ENCODE measurements at places on chromosomes 3 and 15. TPM values are rescaled to one million over a fixed set of nuclear protein-coding genes. Genes with fewer than 3 reads are reported as not detected.

EIF4E3 gene
- 21.9 TPM for total RNA-seq

C2CD4A gene
- total RNA-seq, result 0.20 TPM

SNX22 gene
- 4.6 TPM for total RNA-seq

LMCD1 gene
- total RNA-seq, result 1.3 TPM

DNA sequence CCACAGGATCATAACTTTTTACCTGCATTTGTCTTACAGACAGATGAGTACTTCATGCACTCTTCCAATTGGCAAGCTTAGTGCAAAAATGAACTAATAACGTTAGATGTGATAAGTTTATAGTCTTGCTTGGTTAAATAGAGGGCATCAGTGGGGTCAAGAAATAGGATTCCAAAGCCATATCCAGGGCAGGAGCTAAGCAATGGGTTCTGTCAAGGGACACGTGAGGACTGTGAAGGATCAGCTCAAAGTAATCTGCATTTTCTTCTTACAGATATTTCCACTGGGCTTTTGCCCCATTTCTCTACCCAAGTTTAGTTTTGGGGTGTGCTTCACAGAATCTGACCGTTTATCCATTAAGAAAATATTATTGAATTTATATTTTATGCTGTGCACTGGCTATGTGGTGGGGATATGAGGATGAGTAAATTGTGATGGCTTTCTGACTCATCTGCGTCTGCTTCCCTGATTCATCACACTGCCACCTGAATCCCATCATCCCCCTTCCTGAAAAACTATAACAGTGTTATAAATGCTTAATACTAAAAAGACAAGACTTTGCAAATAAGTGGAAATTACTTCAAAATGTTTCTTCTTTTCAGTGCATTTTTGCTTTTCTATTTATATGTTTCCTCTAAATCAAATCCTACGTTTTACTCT lies 17.5 kb downstream of the PPP2R3A start:
- DNase-seq, result no peak

GRCh38 chr3:36811768-36812167 lies 47.4 kb upstream of the DCLK3 start:
- DNase-seq, result no peak

DNA sequence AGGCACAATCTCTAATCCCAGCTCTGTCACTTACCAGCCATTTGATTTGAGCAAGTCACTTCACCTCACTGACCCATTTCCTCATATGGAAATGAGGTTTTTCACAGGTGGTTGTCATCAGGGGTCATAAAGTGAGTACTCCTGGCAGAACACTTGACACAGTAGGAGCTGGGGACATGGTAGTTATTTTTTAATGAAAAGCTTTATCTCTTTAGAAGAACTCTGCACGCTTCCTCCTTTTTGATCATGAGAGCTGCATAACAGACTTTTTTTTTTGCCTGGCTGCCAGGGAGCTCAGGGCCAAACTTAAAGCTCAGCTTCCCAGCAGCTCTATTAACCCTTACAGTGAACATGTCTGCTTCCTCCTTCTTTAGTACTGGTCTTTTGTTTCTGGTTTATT lies 8.4 kb downstream of the VWA5B2 start:
- DNase-seq, result no peak

- DNase-seq, result no peak
Measured at GRCh38 chr15:83320844-83321243, 36.4 kb upstream of the BNC1 start.
